ENCODE measurements at places on chromosomes 1 and 21.

GRCh38 chr1:151069103-151069486 lies 1.5 kb upstream of the GABPB2 start:
- no peak for DNase-seq

DNA sequence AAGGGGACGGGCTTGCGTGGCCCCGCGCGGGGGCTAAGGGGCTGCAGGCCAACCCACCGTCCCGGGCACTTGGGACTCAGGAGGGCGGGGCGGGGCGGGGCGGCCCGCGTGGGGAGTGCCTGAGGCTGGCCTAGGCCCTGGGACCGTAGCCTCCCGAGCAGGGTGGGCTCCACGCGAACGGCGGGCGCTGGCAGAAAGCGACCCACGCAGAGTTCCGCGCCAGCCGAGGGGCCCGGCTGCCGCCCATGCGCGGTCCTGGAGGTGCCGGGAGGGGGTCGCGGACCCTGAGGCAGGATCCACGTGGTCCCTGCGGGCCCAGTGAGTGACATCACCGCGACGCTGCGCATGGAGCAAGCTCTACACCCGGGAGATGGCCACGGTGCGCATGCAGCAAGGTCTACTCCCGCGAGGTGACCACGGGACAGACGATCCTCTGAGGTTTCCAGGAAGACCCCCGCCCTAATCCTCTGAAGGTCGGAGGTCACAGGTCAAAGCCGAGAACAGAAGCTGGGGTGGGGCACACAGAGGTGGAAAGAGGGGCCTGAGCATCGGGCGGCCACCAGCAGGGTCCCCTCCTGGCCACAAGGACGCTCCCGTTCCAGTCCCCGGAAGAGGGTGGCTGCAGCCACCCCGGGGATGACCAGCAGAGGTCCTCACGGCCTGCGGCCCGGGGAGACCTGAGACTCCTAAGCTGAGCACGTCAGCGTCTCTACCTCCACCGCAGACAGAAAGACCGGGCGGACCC lies 13.5 kb upstream of the SLC19A1 start:
- DNase-seq: peak; percentile 48

DNA sequence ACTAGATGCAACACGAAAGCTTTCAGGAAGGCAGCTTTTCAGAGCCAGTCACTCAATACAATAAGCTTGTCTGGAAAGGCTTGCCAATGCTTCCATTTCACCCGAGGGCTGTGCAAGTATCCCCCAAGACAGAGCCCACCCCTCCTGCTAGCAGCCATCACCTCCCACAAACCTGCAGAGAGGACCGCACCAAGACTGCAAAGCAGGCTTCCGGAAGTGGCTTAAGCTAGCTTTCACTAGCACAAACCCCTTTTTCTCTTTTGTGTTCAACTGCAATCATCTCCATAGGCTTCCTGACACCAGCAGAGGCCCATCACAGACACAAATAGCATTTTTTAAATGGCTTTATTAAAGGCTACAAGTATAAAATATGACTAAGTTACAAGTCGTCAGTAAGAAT lies 31.5 kb downstream of the C1orf198 start:
- no peak for DNase-seq

DNA sequence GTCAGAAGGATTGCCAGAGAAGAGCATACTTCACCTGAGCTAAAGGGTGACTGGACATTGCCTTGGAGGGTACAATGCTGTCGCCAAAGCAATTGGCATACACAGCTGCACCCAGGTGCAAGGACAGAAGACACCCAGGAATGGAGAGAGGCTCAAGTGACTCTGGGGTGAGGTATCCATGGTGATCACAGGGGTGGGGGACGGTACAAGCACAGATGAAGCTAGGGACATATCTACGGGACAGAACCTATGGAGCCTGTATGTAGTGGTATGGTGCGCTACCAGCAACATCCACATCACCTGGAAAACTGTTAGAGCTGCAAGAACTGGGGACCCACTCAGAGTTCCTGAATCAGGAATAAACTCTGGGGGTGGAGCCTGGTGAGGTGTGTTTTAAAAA lies 286.1 kb downstream of the PCP4 start:
- DNase-seq: no peak

DNA sequence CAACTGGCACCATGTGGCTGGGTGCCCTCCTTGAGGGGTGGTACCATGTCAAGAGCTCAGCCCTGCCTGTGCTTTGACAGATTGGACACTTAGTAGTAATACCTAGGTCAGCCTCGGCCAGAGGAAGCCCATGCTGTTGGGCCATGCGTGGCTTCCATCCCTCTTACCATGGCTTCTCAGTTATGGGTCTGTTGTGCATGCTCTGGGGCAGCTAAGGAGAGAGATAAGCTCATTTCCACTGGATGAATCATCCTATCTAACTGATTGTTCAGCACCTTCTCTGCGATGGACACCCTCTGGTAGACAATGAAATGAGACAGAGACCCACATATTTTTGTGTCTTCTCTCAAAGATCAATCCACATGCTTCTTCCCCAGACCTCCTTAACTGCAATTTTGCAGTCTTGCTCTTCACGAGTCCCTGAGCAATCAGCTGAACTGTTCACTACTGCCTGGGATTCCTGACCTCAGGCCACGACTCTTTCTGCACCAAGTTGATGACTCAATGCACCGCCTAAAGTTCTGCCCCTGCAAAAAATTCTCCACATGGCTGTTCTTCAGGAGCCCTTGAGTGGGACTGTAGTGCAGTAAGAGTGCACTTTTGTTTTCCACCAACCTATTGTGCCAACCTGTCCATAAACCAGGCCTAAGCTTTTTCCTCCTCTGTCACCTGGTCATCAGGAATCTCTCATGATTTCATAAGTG lies 6.9 kb upstream of the TRIM62 start:
- DNase-seq: no peak

DNA sequence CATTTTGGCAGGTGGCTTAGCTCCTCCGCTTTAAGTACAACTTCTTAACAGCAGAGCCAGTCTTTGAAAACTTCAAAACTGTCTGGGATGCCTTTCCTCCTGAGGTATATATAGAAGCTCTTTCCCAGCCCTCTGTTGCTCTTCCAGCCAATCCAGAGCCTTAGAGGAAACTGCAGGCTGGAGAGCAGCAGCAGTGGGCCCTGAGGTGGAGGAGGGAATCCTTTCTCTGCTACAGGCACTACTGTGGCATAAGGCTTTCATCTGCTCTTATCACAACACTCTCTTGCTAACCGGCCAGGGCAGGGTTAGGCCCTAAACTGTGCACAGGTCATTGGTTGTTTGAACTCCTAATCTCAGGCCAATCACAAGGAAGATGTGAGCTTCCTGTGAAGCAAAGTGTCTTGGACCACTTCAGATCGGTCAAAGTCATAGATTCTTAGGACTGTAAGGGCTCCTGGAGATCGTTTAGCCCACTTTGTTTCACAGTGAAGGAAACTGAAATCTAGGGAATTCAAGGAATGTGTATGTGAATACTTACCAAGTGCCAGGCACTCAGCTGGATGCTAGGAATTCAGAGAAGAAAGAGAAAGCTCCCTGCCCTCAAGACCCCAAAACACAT lies at the start of gene RGS5:
RGS5 (minus strand) TSS at position 84 of the 619 bp plus-strand sequence; CDS start at position 3, 81 bp downstream.
- DNase-seq: no peak

DNA sequence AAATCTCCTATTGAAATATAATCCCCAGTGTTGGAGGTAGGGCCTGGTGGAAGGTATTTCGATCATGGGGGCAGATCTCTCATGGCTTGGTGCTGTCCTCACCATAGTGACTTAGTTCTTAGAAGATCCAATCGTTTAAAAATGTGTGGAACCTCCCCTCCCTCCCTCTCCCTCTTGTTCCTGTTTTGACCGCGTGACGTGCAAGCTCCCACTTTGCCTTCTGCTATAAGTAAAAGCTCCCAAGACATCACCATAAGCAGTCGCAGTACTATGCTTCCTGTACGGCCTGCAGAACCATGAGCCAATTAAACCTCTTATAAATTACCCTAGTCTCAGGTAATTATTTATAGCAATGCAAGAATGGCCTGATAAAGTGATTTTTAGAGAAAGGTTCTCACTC lies 10.9 kb upstream of the RGS2 start:
- no peak for DNase-seq

GRCh38 chr1:207871117-207871649 lies 39.7 kb downstream of the CD34 start:
- DNase-seq: no peak

DNA sequence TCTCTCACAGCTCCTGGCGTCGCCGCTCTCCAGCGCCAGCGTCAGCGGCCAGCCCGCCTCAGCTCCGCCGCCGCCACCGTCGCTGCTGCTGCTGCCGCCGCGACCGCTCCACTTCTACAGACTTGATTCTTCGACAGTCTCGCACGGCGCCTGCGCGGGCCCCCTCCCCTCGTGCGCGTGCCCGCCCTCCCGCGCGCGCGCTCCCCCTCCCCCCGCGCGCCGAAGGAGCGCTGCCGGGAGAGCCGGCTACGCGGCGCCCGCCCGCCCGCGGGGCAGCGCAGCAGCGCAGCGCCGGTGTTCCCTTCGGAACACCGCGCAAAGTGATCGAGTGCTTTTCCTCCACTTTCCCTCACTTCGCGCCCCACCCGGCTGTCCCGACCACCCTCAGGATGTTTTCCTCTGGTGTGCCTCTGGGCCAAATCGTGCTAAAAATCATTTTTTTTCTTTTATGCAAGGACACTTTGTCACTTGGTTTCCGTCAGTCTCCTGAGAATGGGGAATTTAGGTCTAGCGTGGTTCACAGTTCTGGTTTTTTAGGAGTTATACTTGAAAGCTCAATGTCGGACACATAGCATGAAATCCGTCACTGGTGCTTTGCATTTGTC lies at the start of gene IRF2BP2:
IRF2BP2 (minus strand) TSS at position 118 of the 605 bp plus-strand sequence. CDS start 684 bp downstream, outside the sequence.
- DNase-seq: peak; percentile 85

DNA sequence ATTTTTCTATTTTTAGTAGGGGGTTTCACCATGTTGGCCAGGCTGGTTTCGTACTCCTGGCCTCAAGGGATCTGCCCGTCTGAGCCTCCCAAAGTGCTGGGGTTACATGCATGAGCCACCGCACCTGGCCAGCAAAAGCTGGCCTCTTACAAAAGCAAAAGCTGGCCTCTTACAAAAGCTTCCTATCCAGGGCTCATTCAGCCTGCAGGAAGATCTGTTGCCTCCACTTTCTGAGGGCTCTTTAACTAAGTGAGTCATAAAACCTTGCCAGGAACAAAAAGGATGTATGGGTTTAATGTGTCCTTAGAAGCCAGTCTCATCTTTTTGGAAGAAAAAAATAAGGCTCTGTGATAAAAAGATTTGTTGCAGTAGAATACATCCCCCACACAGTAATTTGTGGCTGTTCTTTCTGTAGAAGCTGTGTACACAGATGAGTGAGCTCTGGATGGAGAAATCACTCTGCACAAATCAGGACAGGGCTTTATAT lies 15.0 kb downstream of the HTR1D start:
- DNase-seq: no peak

DNA sequence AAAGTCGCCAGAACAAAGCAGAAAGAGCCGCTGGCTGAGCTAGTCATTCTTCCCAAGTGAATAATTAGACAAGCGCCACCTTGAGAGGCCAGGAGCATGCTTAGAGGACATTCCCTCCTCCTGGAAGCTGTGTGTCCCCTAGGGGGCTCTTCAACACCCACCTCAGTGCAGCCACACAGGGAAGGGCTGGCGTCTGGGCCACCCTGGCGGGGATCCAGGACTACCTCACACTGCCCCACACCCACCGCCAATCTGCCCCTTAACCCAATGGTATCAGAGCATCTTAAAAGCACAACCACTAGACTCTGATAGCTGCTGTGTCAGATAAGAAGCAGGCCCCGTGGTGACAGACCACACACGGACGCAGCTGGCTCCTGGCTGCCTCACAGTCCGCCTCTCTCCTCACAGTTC lies 24.9 kb downstream of the SETD4 start:
- no peak for DNase-seq

DNA sequence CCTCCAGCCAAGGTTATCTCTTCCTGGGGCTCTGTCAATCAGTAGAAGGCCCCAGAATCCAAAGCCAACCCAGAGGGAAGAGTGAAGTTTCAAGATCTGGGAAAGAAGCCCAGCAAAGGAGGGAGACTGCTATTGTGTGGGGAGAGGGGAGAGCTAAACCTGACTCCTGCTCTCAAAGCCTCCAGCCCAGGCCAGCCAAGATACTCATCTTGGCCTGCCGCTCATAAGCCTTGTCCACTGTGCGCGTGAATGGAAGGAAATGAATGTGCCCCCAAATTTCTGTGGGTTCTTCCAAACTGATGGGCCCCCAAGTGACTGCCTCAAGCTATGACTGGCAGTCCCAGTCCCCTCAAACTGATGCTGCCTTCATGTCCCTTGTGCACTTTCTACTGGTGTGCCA lies 2.0 kb downstream of the PLXNA2 start:
- DNase-seq: no peak

All from AML-193 (cell line).